ENCODE measurements at places on chromosomes 11 and 22. TPM values are rescaled to one million over a fixed set of nuclear protein-coding genes. Genes with fewer than 3 reads are reported as not detected.

The PTGDR2 gene
- total RNA-seq: 0.09 TPM

DNA sequence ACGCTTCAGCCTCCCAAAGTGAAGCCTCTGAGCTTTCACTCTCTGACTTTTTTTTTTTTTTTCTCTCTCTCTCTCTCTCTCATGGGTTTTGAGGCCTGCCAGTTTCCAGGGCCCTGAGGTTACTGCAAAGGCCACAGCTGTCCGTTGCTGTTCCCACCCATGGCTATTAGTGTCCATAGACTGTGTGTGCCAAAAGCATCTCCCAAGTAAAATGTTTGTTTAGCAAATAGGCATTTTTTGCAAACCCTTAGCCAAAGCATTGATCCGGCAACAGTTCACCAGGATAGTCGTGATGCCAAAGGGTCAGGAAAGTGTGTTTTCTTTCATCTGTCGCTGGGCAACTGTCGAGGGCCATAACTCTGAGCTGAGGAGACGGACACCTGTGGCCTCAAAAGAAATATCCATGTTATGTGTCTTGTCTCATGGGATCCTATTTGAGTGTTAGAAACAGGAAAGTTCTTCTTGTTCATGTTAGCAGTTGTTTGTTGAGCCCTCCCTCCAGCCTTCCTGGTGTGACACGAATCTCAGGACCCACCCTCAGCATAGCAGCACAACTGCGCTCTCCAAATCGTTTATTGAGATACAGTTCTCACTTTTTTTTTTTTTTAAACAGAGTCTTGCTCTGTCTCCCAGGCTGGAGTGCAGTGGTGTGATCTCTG, 18.4 kb downstream of the FADS2 start:
- DNase-seq: no peak

- peak; percentile 37 for DNase-seq
Measured at GRCh38 chr11:124656774-124657630, 16.5 kb downstream of the SIAE start.

DNA sequence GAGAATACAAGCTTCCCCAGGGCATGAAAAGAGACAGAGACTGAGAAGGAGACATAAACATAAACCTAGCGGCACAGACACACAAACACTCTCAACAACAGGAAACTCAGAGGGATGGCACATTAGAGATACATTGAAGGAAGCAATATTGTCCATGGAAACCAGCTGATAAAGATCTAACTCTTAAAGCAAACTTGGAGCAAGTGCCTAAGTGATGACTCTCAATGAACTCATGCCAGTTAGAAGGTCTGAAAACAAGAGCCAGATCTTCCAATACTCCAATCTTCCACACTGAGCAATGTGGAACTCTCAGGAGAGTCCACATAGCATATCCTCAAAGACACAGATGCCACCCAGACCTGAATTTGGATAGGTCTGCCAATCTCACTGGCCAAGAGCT, 168.8 kb upstream of the ISX start:
- DNase-seq: no peak

GRCh38 chr11:95296621-95297025, 65.6 kb upstream of the SESN3 start:
- DNase-seq: no peak

DNA sequence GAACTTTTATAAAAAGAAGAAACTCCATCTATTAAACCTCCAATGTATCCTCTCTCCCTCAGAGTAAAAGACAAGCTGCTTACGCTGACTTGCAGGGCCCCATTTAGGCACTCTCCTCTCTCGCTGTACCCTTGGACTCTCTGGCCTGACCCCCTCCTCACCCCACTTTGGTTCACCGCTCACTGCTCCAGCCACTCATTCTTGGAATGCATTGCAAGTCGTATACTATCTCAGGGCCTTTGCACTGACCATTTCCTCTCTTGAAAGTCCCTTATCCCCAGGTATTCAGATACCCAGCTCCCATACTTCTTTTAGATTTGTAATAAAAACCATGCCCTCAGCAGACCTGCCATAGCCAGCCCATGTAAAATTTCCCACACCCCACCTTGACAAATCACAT, 139.6 kb downstream of the DBX1 start:
- no peak for DNase-seq

- DNase-seq: no peak
Measured at GRCh38 chr11:43418197-43418596, 59.5 kb downstream of the TTC17 start.

DNA sequence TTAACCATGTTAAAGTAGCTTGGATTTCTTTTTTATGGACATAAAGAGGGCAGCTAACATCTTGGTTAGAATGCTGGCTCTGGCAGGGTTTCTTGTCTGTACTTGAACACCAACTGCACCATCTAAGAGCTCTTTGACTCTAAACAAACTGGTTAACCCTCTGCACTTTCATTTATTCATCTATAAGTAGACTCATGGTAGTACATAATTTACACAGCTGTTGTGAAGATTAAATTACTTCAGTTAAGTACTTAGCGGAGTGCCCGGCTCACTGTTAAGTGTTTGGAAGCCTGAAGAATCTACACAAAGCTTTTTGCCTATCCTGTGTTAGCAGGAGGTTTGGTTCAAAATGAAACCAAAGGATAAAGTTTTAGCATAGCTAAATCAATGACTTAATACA, 846.2 kb upstream of the API5 start:
- no peak for DNase-seq

GRCh38 chr22:44085743-44086270, 61.7 kb downstream of the PARVB start:
- peak; percentile 63 for DNase-seq

- no peak for DNase-seq
Measured at GRCh38 chr11:106708348-106708747, 309.9 kb downstream of the GUCY1A2 start.

- no peak for DNase-seq
Measured at GRCh38 chr11:72958791-72959190, 144.6 kb downstream of the ATG16L2 start.

DNA sequence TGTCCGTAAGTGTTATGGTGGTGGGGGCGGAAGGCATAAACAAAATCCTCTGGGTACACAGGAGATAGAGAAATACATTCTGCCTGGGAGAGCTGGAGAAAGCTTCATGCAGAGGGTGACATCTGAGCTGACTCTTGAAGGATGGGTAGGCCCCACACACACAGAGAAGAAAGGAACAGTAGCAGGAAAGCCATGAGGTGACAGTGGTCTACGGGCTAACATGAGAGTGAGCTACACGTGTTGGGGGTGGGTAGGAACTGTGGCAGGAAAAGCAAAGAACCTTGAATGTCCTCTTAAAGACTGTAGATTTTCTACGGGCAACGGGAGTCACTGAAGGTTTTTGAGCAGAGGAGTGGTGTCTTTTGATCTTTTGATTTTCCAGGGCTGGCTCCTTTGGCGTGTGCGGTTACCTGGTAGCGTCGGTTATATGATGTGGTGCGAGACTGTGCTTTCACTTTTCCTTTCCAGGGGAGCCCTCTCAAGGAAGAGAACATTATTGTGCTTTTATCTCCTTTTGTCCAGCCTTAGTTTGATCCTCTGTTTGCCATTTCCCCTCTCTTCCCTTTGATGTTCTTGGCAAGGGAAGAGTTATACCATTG, 39.7 kb downstream of the ADAMTS8 start:
- no peak for DNase-seq
